Thyroid gland (tissue), 4 donors: ENCODE measurements at places on chromosomes 13 and 19. TPM values are rescaled to one million over a fixed set of nuclear protein-coding genes. Genes with fewer than 3 reads are reported as not detected.

Gene ZNF439
- total RNA-seq, result 22.9 TPM

GRCh38 chr13:112958127-112958989 lies 10.7 kb upstream of the MCF2L start:
- no peak for DNase-seq
- H3K36me3 ChIP-seq, result no peaks in the 10 kb centered on the region
- H3K27ac ChIP-seq, result peak overlapping the region; percentile 63
- H3K4me1 ChIP-seq, result peaks cover 16% of the 10 kb centered on the region

Gene EIF3K
- 488 TPM for total RNA-seq

Gene KMT2B
- total RNA-seq, result 24.2 TPM

GRCh38 chr13:110496281-110496680 lies 65.2 kb downstream of the RAB20 start:
- no peaks in the 10 kb centered on the region for H3K27me3 ChIP-seq
- no peak overlapping the region for H3K27ac ChIP-seq
- no peak for DNase-seq
- peaks cover 51% of the 10 kb centered on the region for H3K36me3 ChIP-seq

Gene TUBA3C
- 0.94 TPM for total RNA-seq

Gene FAM32A
- 90.1 TPM for total RNA-seq

DNA sequence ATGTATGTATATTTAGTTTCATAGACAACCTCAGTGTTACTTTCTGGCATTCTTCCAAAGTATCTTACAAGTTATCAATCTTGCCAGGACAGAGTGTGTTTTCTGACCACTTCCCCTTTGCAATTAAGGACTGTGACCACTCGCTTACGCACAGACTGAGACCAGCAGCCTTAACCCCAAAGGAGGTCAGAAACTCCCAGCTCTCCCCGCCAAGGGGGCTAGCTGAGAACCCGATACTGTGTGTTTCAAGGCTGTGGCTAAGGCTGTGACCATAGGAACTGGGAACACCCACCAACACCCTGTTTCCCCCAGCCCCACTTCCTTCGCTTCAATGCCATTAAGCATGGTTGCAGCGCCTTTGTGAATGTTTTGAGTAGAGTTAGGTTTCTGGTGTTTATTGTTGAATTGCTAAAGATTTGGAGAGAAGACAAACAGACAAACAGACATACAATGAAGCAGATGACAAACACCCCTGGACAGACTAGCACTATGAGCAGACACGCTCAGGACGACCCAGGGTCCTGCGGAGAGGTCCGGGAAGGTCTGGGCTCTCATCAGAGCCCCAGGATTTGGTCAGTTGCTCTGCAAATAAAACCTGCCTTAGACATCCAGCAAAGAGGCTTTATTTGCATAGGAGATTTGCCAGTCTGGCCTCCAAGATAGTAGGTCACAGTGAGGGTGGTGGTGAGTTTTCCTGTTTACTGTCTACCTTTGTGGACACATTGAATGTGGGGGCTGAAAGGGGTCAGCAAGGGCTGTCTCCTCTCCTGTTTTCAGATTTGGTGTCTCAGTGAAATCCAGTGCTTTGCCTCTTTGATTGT lies 25.0 kb upstream of the TNFSF11 start:
- no peak for DNase-seq
- no peaks in the 10 kb centered on the region for H3K27me3 ChIP-seq
- H3K4me1 ChIP-seq, result no peaks in the 10 kb centered on the region
- no peak overlapping the region for H3K4me3 ChIP-seq

DNA sequence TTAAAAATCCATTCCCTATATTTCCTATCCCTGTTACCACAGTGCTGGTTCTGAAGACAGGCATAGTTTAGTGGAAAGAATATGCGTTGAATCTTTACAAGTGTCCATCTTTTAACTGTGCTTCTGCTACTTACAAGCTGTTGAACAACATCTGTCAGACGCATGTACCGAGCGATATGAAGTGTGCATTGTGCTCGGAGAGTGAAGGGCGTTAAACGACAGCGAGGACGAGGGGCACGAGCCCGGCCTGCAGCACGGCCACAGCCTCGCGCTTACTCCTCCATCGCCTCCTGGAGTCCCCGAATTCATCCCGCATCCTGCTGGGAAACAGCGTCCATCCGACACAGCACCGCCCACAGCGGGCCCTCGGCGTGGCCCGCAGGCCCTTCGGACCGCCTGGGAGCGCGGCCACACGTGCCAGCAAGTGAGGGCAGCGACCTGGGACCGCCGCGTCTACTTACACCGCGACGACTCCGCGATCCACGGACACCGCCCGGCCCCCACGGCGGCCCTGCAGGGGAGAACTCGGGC lies 514 bp downstream of the PCID2 start:
- no peaks in the 10 kb centered on the region for H3K27me3 ChIP-seq
- H3K4me1 ChIP-seq, result peaks cover 31% of the 10 kb centered on the region
- peak; percentile 41 for DNase-seq
- H3K27ac ChIP-seq, result peak overlapping the region; percentile 90

- DNase-seq, result no peak
- H3K27ac ChIP-seq, result no peak overlapping the region
Measured at GRCh38 chr13:35909837-35910540, 221.2 kb downstream of the DCLK1 start.

DNA sequence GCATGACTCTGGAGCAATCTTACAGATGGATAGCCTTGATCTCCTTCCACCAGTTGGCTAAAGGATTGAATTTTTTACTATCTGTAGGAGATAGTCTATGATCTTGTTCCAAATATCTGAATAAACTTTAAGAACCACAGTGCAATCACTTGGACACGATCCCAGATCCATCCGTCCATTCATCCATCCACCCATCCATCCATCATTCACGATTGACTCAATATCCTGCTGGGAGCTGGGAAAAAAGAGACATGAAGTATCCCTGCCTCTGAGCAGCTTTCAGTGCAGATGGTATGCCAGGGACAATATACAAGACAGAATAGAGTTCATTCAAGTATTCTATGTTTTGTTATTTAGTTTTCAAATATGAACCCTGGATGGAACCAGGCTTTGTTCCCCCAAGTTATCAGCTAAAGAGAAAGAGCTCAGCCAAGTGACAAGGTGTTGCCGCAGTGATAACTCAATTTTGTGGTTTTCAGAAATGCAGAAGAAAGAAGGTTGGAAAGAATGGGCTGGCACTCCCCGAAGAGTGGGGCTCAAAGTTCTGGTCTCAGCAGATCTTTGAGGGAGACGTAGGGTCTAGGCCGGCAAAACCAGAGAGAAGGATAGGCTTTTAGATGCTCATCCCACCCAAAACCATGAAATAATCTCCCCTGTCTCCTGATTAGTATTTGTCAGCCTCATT lies 66.3 kb downstream of the IRS2 start:
- no peak overlapping the region for H3K4me3 ChIP-seq
- no peaks in the 10 kb centered on the region for H3K4me1 ChIP-seq
- no peak overlapping the region for H3K27ac ChIP-seq
- DNase-seq, result no peak
- no peaks in the 10 kb centered on the region for H3K36me3 ChIP-seq

DNA sequence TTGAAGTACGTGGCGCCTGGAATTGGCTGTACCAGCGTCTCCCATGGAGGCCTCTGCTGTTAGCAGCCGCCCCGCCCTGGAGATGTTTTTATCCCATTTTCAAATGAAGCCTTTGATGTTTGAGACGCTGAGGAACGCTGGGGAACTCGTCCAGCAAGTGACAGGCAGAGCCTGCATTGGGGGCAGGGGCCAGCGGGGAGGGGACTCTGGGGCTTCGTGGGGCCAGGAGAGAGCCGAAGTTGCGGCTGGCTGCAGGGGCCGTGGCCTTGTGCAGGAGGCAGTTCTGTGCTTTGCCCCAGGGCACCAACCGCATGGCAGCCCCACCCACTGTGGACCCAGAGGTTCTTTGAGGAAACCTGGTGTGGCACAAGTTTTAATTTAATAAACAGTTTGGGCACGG lies 13.5 kb downstream of the SPPL2B start:
- DNase-seq, result no peak
- H3K4me3 ChIP-seq, result no peak overlapping the region
- no peaks in the 10 kb centered on the region for H3K27me3 ChIP-seq
- peaks cover 15% of the 10 kb centered on the region for H3K36me3 ChIP-seq
- no peak overlapping the region for H3K27ac ChIP-seq

DNA sequence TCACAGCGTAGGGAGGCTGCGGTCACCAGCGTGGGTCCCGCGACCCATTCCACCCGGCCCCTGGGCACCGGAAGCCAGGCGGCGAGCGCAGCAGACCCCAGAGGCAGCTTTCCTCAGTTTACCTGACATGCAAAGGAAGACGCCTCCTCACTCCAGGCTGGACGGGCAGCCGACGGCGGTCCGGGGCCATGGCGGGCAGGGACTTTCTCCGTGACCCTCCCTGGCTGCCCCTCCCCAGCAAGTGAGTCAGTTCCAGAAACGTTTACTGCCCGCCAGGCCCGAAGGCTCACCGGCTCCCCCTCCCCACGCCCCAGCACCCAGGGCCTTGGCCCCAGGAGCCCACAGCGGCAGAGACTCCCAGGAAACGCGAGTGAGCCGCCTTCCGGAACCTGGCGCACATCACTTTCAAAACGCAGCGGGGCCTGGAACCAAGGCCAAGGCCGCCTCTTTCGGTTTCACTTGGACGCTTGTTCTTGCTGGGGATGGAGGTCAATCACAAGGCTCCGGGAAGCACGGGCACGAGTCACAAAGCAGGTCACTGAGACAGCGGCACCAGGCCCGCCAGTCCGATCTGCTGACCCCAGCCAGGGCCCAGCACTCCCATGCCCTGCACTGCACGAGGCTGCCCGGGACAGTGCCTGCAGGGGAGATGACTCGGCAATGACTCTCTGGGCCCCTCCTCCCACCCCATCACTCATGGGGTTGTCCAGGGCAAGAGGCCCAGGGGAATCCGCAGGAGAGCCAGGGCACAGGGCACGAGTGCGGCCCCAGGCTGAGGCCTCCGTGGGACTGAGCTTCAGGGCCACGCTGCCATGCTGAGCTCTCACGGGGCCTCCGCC lies 5.3 kb downstream of the SBNO2 start:
- no peak overlapping the region for H3K4me3 ChIP-seq
- H3K27me3 ChIP-seq, result no peaks in the 10 kb centered on the region
- H3K36me3 ChIP-seq, result peaks cover 7% of the 10 kb centered on the region
- peak overlapping the region; percentile 36 for H3K27ac ChIP-seq
- H3K4me1 ChIP-seq, result peaks cover 69% of the 10 kb centered on the region

Gene ATP8A2
- total RNA-seq, result 0.29 TPM

DNA sequence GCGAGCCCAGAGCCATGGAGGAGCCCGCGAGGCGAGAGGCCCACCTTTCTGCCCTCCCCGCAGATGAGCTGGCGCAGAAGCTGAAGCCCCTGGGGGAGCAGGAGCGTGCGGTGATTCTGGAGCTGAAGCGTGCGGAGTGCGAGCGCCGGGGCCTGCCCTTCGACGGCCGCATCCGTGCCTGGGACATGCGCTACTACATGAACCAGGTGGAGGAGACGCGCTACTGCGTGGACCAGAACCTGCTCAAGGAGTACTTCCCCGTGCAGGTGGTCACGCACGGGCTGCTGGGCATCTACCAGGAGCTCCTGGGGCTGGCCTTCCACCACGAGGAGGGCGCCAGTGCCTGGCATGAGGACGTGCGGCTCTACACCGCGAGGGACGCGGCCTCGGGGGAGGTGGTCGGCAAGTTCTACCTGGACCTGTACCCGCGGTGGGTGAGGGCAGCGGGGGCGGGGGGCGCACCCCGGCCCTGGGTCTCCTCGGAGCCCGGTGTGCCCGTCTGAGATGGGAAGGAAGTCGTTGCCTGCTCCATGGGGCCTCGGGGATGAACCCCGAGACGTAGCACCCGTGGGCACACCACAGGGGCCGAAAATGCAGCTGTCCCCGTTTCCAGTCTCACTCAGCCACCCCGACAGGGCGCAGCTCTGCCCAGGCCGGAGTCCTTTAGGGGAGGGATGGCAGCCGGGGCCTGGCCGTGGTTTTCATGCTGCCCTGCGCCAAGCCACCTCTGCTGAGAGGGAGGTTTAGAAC lies 12.1 kb upstream of the ZNF554 start:
- no peak overlapping the region for H3K27ac ChIP-seq
- no peak for DNase-seq
- no peaks in the 10 kb centered on the region for H3K27me3 ChIP-seq

Gene ERFL
- not detected for total RNA-seq

DNA sequence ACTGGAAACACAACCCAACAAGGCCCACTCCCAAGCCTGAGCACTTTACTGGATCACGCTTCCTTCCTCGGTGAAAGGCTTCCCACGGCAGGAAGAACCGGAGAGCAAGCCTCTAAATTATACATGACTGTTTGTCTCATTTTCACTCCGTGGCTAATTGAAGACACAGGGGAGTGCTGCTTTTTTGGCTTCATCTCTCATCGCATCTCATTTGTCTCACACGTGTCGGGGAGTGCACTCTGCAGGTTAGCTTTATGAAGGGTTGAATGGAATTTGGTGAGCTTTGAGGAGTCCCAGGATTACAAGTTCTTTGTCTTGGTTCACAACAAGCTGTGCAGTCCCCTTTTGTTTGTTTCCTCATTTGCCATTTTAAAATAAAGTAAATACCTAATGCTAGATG lies 544.6 kb downstream of the GPC6 start:
- H3K4me3 ChIP-seq, result no peak overlapping the region
- no peaks in the 10 kb centered on the region for H3K36me3 ChIP-seq
- H3K27me3 ChIP-seq, result no peaks in the 10 kb centered on the region
- peaks cover 12% of the 10 kb centered on the region for H3K4me1 ChIP-seq
- no peak for DNase-seq
- H3K27ac ChIP-seq, result no peak overlapping the region

GRCh38 chr13:37544995-37545394 lies 53.6 kb downstream of the POSTN start:
- H3K27ac ChIP-seq, result no peak overlapping the region
- no peaks in the 10 kb centered on the region for H3K27me3 ChIP-seq
- no peaks in the 10 kb centered on the region for H3K4me1 ChIP-seq
- no peak for DNase-seq

GRCh38 chr13:39469676-39470075 lies 133.3 kb downstream of the LHFPL6 start:
- H3K27ac ChIP-seq, result no peak overlapping the region
- no peaks in the 10 kb centered on the region for H3K4me1 ChIP-seq
- no peak for DNase-seq
- no peaks in the 10 kb centered on the region for H3K36me3 ChIP-seq

- H3K36me3 ChIP-seq, result no peaks in the 10 kb centered on the region
- DNase-seq, result no peak
- H3K27ac ChIP-seq, result no peak overlapping the region
- no peaks in the 10 kb centered on the region for H3K4me1 ChIP-seq
- H3K27me3 ChIP-seq, result no peaks in the 10 kb centered on the region
- no peak overlapping the region for H3K4me3 ChIP-seq
Measured at GRCh38 chr13:57829496-57829895, 198.0 kb downstream of the PCDH17 start.

Gene CYP2B6
- total RNA-seq, result not detected

Gene PRX
- total RNA-seq, result 27.5 TPM

DNA sequence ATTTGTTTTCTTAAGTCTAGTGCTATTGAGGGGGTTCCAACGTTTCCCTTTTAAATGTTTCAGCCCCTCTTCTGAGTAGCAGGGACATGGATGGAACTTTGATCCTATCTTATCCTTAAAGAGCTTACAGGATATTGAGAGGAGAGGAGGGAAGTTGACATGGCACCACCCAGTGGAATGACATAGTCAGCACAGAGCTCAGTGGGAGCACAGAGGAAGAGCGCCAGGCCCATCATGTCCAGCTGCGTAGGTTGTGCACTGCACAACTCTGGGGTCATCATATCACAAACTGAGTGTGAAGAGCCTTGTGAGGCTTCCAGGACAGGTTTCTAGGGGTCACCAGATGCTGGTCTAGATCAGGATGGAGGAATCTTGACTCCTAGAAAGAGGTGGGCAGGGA lies 4.6 kb upstream of the CDC42EP5 start:
- no peak overlapping the region for H3K4me3 ChIP-seq
- no peaks in the 10 kb centered on the region for H3K36me3 ChIP-seq
- no peaks in the 10 kb centered on the region for H3K27me3 ChIP-seq
